ENCODE measurements at places on chromosomes 5 and 9.

GRCh38 chr9:36855448-36856315, 178.4 kb downstream of the PAX5 start:
- no peak for DNase-seq

GRCh38 chr9:37184905-37185867, 64.8 kb downstream of the ZCCHC7 start:
- no peak for DNase-seq

GRCh38 chr5:177524539-177524900, 7.8 kb upstream of the DDX41 start:
- no peak for DNase-seq

- no peak for DNase-seq
Observed at GRCh38 chr5:142688281-142688989, 2.5 kb upstream of the FGF1 start.

- DNase-seq: no peak
Observed at GRCh38 chr9:17064558-17064957, 70.3 kb upstream of the CNTLN start.

DNA sequence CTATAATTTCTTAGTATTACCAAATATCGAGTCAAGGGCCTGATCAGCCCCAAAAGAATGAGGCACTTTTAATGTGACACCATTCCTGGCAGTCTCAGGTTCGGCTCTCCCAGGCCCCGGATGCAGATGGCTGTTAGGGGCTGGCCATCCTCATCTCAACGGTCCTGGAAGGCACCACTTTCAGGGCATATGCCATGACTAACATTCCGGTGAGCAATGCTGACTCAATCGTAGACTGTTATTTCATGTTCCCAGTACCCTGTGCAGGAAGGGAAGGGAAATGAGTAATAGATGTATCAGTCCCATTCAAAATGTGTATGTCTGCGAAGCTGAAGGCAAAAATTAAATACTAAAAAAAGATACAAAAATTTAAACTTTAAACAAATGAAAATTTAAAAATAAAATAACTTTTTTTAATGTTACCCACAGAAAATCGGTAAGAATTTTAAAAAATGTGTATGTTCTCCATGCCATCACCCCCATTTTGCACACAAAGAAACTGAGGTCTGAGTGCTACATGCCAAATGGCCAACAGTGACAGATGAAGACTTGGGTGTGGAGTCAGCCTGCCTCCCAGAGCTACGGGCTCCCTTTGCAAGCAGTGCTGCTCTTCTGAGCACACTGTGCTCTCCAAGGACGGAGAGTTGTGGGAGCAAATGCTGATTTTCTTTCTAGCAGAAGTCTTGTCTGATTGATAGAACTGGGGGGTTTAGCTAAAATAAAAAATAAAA, 79.0 kb downstream of the GLDC start:
- no peak for DNase-seq

DNA sequence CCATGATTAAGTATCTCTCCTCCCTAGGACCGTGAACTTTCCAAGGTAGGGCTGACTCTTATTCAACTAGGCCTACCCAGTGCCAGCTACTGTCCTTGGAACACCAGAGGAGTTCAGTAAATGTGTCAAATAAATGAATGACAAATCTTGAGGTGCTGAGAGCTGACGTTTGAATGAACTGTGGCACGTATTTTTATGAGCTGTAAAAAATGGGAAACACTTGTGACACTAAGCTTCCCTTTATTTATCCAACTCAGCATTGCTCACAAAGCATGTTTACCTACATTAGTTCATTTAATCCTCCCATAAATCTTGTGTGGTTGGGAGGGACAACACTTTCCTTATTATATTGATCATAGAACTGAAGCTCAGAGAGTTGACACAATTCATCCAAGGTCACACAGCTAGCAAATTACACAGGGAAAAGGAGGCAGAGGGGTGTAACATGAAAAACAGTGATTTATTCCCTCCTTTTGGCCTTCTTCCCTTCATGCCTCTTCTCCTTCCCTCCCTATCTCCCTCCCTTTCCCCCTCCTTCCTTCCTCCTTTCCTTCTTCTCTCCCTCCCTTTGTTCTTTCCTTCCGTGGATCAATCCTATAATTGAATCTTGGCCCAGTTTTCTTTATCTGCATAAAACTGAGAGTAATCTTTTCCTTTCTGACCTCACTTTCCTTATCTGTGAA, 412.6 kb downstream of the DMRT2 start:
- no peak for DNase-seq

DNA sequence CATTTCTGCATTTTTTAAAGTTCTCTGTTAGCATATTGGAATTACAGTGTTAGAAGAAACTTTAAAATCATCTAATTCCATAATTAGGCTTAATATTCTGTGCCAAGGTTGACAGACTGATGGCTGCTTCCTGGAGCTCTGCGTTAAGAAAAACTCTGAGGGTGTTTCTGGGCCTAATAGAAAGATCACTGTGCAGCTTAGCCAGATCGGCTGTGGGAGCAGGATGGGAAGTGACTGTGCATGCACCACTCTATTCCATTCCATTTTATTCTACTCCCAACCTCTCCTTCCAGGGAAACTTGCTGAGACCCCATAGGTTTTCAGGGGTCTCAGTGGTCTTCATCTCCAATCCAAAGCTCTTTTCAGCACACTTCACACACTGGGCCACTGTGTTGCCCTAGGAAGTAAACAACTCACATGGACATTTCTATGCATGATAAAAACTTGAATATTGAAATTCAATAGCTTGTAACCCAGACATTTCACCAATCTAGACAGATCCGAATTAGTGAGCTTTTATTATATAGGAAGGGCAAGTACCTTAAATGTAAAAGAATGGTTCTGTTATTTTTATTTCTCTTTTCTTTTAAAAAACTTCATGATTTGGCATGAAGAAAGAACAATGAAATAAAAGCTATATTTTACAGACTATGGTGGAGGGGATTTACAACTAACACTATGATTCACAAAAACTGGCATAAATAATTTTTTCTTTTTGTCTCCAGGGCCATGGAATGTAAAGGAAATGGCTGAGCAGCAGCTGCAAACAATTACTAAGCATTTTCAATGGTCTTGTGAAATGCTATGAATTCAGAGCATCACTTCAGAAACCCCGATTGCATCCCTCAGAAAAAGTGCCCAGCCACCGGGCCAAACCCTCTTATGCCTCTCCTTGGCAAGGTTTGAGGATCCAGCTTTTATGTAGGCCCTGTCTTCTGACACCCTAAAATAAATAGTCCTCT, 51.4 kb upstream of the DAB2 start:
- no peak for DNase-seq

GRCh38 chr5:142065273-142065672, 43.3 kb upstream of the NDFIP1 start:
- DNase-seq: peak; percentile 49

DNA sequence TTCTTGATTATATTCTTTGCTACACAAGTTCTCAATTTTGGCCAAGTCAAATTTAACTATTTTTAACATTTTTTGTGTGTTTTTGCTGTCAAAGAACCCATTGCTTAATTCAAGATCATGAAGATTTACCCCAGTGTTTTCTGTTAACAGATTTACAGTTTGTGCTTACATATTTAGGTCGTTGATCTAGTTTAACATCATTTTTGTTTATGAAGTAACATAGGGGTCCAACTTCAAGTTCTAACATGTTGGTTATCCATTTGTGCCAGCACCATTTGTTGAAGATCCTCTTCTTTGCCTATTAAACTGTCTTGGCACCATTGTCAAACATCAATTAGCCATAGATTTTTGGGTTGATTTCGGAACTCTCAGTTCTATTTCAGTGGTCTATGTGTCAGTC, 71.0 kb downstream of the CCDC192 start:
- DNase-seq: no peak

Measured in substantia nigra (tissue), 51 donors.